AML-193 (cell line): ENCODE measurements at places on chromosomes 16 and 17.

GRCh38 chr16:11079652-11080187 lies 135.4 kb downstream of the CLEC16A start:
- DNase-seq = no peak

- no peak for DNase-seq
Measured at GRCh38 chr17:76534831-76535732, 2.4 kb downstream of the CYGB start.

DNA sequence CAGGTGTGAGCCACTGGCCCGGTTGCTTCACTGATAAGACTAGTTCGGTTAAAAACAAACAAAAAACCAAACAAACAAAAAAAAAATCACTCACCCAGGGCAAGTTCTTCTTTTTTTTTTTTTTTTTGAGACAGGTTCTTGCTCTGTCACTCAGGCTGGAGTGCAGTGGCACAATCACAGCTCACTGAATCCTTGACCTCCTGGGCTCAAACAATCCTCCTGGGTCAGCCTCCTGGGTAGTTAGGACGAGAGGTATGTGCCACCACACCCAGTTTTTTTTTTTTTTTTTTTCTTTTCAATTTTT lies 119.5 kb upstream of the CORO6 start:
- no peak for DNase-seq

DNA sequence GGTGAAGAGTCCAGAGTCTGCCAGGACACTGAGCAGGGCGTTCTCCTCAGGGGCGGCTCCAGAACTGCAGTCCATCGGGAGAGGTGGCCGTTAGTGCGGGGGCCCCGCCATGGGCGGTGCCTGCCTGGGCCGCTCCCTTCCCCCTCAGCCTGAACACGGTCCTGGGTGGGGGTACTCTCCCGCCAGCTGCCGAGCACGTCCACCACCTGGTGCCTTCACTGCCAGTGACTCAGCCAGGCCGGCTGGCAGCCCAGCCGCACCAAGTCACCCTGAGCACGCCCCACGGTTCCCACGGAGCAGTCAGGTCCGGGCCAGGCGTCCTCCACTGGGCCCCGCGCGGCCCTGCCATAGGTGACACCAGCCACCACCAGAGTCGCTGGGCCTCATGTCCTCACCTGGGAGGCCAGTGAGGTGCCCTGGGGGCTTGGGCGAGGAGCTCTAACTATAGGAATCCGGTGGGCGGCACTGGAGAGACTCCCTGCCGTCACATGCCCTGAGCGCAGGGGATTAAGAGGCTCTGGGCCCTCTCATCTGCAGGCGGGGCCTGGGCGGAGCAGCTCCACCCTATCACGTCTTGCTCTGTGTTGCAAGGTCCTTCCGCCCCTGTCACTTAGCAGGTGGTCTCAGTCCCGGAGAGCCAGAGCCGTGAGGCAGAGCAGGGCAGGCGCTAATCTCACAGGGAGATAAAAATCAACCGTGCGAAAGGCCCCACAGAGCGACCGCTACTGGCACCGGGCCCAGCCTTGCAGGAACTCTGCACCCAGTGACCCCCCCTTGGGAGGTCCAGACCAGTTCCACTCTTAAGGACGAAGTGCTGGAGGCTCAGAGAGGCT lies 14.3 kb downstream of the PIEZO1 start:
- no peak for DNase-seq

DNA sequence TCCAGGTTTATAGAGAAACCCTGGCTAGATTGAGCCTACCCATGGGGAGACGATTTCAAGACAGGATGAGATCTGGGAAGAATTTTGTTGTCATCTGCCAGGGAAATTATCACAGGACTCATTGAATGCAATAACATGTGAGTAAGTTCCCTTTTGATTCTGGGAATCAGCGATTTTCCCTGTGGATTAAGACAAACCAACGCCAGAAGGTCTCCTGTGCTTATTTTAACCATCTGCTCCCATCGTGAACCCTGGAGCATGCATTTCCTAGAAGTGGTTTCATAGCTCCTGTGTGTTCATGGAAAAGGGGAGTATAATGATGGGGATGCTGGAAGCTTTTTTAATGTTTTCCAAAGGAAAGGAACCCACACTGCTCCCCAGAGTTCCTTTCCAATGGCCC lies 21.0 kb upstream of the ARHGAP44 start:
- DNase-seq = no peak

- peak; percentile 21 for DNase-seq
Measured at GRCh38 chr16:6081320-6081976, 983.9 kb upstream of the EEF2KMT start.

- DNase-seq = peak; percentile 20
Measured at GRCh38 chr17:28878981-28879380, 18.6 kb downstream of the FLOT2 start.

- no peak for DNase-seq
Measured at GRCh38 chr17:1492249-1493206, at the start of gene MYO1C. MYO1C (minus strand) TSS chr17:1492686; CDS start chr17:1492487, 199 bp downstream.

GRCh38 chr17:60501589-60501988 lies 24.5 kb downstream of the APPBP2 start:
- DNase-seq = no peak

DNA sequence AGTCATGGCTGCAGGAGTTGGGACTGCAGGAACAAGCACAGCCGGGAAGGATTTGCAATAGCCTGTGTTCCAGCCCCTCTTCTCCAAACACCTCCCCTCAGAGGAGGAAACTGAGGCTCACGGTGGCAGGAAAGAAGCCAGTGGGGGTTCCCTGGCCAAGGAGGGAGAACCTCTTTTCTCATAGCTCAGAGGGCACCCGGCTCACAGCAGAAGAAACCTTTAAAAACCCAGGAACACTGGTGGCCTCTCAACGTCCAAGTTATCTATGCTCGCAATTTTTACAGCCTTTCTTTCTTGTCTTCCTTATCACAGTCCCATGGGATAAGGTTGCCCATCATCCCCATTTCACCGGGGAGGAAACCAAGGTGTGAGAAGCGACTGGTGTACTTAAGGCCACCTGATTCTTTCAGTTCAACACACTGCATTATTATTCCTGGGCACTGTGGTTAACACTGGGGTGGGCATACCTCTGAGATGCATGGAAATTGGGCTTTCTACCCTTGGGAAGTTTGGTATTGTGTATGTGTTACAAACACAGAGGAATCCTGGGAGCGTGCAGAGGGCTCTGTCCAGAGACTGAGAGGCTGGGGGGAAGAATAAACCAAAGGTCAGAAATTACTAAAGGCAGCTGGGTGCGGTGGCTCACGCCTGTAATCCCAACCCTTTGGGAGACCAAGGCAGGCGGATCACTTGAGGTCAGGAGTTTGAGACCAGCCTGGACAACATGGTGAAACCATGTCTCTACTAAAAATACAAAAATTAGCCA lies 791 bp upstream of the ZNF629 start:
- no peak for DNase-seq

DNA sequence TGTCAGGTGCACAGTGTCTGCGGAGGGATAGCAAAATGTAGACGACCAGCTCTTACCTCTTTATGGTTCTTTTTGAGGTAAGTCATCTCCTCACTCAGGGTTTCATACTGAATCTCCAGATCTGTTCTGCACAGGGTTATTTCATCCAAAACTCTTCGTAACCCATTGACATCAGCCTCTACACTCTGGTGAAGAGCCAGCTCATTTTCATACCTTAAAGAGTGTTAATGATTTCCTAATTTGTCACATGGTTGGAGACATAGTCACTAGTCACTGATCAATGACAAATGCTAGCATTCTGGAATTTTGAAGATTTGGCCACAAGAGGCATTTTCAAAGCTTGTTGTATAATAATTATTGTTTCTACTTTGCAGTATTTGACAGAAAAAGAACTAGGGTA lies 1.3 kb downstream of the KRT25 start:
- no peak for DNase-seq

DNA sequence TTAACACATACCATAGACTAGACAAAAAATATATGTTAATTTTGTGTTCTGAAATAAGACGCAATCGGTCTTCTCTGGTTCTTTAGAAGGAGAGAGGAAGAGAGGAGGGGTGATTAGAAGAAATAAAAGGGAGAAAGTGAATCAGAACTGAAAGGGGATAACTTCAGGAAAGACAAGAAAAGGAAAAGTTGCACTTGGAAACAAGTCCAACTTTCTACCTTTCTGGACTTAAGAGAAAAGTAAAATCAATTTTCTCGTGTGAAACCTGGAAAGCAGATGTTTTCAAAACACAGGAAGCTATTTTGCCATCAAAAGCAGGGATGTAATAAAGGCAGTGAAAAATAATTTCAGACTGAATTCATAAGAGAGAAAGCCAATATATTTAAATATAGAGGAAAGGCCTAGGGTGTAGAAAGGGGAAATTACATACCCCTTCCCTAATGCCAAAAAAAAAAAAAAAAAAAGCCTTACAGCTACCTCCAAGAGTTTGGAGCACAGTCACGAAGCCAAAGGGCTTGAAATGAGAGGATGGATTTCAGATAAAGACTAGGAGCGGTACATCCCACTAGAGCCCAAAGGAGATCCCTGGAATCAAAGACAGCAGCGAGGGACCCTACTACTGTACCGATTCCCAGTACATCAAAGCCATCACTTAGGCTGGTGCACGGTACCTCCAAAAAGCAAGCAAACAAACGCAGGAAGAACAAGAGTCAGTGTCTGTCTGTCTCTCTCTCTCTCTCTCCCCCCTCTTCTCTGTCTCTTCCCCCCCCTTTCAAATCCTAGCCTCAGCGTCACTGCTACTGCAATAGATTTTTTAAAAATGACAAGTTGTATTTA lies 12.1 kb upstream of the ZFHX3 start:
- no peak for DNase-seq

GRCh38 chr17:56786989-56787482 lies 46.7 kb downstream of the C17orf67 start:
- peak; percentile 95 for DNase-seq

DNA sequence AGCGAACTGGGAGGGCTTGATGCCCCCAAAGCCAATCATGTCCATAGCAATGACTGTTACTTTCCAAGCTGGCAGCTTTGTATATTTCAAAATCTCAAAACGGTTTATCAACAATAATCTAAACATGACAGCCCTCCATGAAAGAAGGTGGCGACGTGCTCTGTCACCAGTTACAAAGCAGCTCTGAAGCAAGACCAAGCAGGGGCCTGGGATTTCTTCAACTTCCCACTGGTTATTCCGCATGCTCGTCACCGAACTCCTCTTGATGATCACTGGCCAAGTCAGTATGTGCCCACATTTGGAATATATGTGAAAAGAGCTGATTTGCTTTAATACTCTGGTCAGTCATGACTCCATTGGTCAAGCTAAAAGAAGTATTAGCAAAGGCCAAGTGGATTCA lies 175.6 kb downstream of the VPS53 start:
- DNase-seq = no peak

GRCh38 chr17:67837965-67838364 lies 12.7 kb downstream of the BPTF start:
- no peak for DNase-seq

GRCh38 chr16:72884037-72884436 lies 163.9 kb downstream of the ZFHX3 start:
- no peak for DNase-seq

DNA sequence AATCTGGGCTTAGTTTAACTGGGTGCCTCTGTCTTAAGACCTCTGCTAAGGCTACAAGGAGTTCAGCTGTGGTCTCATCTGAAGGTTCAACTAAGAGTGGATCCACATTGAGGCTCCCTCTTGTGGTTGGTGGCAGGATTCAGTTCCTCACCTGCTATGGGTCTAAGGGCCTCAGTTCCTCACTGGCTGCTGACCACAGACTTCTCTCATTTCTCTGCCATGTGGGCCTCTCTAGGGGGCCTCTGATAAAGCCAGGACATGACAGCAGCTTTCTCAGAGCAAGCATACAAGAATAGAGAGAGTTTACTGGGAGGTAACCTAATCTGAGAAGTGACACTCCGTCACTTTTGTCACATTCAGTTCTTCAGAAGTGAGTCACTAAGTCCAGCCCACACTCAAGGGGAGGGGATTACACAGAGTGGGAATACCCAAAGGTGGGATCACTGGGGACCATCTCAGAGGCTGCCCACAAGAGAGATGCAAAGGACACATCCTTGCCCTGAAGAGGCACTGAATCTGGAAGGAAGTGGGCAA lies 19.2 kb upstream of the ABAT start:
- peak; percentile 46 for DNase-seq

DNA sequence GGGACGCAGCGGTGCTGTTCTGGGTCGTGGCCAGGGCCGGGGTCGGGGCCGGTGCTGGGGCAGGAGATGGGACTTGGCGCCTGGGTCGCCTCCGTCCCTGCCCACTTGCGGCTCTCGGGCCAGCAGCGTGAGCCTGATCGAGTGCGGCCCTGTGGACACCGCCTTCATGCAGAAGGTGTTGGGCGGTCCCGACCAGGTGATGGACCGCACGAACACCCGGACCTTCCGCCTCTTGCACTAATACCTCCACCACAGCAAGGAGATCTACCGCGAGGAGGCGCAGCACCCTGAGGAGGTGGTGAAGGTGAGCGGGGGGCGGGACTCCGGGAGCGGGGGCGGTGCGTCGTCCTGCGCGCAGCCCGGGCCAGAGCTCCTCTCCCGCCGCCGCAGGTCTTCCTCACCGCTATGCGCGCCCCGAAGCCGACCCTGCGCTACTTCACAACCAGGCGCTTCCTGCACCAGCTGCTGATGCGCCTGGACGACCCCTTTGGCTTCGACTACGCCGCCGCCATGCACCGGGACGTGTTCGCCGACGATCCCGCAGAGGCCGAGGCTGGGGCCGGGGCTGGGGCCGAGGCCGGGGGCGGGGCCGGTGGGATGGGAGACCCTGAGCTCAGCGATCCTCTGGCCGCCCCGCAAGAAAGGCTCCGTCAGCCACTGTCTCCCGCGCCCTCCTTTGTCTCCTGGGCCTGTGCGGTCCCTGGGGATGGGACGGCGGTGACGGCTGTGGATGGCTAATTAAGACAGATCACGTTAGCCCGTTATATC lies 4.5 kb upstream of the HSD17B1 start:
- DNase-seq = no peak

DNA sequence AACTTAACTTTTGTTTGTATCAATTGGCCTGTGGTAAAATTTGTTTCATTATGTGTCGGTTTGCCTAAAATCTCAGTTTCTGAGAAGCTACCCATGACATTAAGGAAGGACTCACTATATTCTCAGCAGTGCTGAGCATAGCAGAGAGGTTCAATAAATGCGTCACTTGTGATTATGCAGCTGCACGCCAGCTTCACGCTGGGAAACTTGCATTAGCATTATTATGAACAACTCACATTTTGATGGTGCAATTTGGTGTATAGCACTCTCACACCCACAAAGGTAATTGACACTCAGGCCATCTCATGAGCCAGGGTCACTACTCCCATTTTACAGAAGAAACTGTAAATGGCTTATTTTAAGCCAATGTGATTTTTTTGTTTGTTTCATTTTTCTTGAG lies 80.6 kb upstream of the SALL1 start:
- no peak for DNase-seq

DNA sequence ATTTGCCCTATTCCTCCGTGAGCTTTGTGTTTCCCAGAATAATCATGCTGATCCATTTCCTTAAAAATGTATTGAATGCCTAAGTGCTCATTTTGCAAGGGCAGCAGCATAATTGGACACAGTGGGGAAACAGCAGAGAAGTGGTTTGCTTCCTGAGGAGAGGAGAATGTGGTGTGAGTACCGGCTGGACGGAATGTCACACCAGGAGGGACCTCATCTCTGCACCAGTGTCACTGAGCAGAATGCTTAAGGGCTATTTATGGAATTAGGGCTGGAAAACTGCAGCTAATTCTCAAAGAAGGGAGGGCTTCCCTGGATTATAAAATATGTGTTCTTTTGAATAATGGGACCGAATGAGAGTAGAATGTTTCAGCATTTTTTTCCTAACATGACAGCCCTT lies 1100.6 kb upstream of the RBFOX1 start:
- DNase-seq = no peak

GRCh38 chr16:28304214-28304613 lies 11.9 kb downstream of the SBK1 start:
- no peak for DNase-seq

GRCh38 chr17:77459018-77459755 lies 318.4 kb downstream of the SEC14L1 start:
- DNase-seq = no peak
